ENCODE measurements at places on chromosomes 1 and 21.

- no peak for DNase-seq
Observed at GRCh38 chr1:56569661-56570060, 9.7 kb downstream of the PLPP3 start.

- DNase-seq = no peak
Observed at GRCh38 chr1:218304281-218305039, 19.4 kb downstream of the RRP15 start.

GRCh38 chr1:200245473-200245872 lies 164.4 kb downstream of the ZNF281 start:
- DNase-seq = no peak

- DNase-seq = no peak
Observed at GRCh38 chr1:200248541-200248940, 161.3 kb downstream of the ZNF281 start.

DNA sequence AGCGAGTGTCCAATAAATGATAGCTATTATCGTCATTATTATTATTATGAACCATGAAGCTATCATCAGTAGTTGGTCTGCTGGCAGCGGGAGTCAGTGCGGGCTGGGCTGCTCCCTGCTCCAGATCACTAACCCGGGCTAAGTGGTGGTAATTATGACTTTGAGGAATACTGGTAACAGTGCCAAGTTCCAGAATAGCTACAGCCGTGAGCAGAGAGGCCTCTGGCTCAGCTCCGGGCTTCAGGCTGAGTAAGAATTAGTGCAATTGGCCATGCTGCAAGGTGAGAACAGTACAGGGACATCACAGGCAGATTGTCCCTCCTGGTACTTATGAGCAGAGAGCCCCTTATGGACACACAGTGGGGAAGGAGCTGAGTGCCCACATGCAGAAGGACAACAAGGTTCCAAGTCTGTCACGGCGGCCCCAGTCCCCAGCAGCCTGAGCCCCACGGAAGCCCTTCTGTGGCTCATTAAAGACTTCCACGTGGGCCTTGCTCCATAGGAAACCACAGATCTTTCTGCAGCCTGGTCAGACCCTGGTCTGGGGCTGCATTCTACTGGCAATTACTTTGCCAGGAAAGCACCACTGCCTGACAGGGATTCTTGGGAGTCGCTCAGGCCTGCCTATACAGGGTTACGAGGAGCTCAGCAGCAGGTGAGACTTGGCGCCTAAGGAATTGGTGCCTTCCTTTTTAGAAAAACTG lies 235.1 kb downstream of the RRAGC start:
- DNase-seq = no peak

DNA sequence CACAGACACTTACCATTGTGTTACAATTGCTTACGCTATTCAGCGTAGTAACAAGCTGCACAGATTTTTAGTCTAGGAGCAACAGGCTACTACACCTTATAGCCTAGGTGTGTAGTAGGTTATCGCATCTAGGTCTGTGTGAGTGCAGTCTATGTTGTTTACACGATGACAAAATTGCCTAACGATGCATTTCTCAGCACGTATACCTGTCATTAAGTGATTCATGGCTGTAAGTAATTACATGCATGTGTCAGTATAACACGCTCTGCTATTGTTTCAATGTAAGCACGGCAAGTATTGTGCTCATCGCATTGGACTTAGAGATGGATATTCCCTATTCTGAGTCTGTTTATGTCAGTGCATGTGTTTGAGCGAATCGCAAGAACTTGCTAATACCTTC lies 15.7 kb upstream of the ZBTB18 start:
- DNase-seq = no peak

DNA sequence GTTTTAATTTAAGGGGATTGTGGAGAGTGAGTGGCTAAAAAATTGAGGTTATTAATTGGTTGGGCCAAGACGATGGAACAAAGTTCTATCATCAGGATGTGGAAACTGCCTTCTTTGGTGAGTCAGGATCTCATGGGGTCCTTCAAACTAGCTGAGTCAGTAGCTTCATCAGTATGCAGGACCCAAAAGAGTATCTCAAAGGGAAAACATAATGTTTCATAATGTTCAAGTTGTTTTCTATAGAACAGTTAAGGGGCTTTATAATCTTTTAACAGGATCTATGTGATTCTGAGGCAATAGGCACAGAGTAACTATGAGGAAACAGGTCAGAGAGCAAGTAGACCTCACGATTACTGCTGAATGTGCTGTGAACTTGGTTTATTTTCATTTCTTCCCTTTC lies 3.2 kb upstream of the OLFML2B start:
- DNase-seq = no peak

- no peak for DNase-seq
Observed at GRCh38 chr1:107683683-107684082, 281.3 kb downstream of the VAV3 start.

- DNase-seq = no peak
Observed at GRCh38 chr1:226890331-226891108, 20.1 kb downstream of the PSEN2 start.

DNA sequence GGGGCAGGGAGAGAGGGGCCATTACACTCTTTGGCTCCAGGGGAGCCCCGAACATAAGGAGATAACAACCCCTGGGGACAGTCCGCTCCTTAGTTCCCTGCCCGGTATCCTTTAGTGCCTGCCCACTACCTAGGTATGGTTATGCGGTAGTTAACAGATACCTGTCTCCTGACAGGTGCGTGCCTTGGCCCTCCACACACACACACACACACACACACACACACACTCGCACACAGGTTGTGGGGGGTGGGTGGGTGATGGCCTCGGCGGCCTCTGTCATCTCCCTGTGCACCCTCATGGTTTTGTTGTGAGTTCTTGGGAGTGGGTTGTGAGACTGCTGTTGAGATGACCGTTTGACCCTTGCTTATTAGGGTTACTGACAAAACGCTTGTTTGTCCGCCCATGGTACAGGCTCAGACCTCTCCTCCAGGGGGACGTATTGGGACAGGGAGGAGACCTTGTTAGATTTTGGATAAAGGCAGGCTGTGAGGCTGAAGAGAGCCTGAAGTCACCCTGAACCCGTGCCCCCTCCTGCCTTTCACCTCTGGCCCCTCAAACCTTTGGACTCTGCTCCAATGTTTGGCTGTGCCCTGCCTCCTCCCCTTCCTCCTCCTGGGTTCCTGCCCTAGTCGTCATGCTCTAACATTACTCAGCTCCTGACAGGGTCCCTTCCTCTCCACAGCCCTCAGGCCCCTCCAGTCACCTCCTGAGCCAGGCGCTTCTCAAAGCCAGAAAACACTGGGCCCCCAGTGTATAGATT lies 979 bp downstream of the RASSF5 start:
- no peak for DNase-seq

GRCh38 chr1:23719162-23719820 lies 24.0 kb upstream of the ELOA start:
- no peak for DNase-seq

DNA sequence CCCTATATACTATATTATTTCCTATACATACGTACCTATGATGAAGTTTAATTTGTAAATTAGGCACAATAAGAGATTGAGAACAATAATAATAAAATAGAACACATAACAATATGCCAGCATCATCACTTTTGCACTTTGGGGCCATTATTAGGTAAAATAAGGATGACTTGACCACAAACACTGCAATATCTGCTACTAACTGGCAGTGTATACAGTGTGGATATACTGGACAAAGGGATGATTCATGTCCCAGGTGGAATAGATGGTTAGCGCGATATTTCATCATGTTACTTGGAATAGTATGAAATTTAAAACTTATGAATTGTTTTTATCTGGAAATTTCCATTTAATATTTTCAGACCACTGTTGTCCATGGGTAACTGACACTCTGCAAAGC lies 35.4 kb upstream of the TXLNA start:
- DNase-seq = no peak
